GM12892 (cell line): ENCODE measurements at places on chromosomes 7 and 10.

DNA sequence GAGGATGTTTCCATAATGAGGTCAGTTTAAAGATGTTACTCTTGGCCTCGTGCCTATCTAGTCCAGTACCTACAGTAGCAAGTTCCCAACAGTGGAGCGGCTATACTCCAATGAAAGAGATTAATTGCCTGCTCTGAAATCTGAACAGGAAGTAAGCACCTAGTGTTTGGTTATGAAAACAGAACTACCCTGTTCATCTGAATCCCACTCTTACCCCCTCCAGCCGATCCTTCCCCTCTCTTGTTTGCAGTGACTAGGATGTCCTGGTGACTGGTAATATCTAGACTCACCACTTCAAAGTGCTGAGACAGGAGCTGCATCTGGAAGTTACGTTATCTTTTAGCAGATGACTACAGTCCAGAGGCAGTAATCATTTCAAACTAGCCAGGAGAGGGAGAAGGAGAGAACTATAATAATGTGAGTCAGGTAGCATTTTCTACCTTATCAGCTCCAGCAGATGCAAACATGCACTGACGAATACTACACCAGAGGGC is 666.7 kb upstream of the NRP1 start:
- no peak for DNase-seq

- DNase-seq = no peak
These were observed 79.2 kb downstream of the SRPK2 start for GRCh38 chr7:105309235-105310169.

- no peak for DNase-seq
These were observed 25.6 kb upstream of the MKX start for GRCh38 chr10:27771231-27771630.

- DNase-seq = peak; percentile 43
These were observed 16.9 kb upstream of the ZFAND2A start for GRCh38 chr7:1176891-1177373.

DNA sequence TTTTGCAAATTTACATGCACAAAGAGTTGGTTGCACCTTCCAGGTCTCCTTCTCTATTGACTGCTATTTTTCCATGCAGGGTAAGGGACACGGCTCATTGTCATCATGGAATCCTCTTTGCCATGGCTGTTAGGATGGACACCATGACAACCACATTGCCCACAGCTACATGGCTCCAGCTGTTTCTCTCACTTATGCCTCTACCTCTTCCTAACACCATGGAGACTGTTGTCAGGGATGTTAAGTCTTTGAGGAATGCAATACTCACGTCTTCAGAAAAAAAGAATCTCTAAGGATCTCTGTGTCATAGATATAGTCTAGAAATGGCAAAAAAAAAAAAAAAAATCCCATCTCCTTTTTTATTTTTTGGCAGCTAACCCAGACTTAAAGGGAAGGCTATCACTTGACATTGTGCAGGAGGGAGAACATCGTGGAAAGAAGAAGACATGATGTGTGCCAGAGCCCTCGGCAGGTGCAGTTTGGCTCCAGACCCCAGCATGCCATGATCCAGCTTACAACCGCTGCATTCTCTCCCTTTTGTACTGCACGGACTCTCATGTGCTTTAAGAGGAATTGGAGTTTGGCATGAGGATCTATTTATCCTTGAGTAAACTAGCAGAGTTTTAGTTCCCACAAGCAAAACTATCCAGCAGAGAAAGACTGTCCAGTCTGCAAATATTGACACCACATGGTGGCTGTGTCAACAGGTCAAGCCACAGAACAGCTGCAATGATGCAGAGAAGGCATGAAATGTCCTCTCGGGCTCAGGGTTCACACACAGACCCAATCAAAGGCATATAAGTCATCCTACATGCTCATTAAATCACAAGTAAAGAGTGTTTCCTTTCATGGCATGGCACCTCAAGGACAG is 70.8 kb downstream of the FRMD4A start:
- DNase-seq = no peak

- DNase-seq = no peak
These were observed 46.2 kb downstream of the RBM17 start for GRCh38 chr10:6135039-6135438.
